H4 (cell line): ENCODE measurements at places on chromosomes 16 and 17. TPM values are rescaled to one million over a fixed set of nuclear protein-coding genes. Genes with fewer than 3 reads are reported as not detected.

- DNase-seq, result no peak
Observed at GRCh38 chr16:10883004-10883403, 6.0 kb downstream of the CIITA start.

GRCh38 chr17:5694551-5694950, 110.2 kb upstream of the NLRP1 start:
- DNase-seq, result no peak

- DNase-seq, result no peak
Observed at GRCh38 chr16:57846078-57846697, 43.9 kb upstream of the KIFC3 start.

- DNase-seq, result no peak
Observed at GRCh38 chr16:53132406-53132805, 77.6 kb downstream of the CHD9 start.

DNA sequence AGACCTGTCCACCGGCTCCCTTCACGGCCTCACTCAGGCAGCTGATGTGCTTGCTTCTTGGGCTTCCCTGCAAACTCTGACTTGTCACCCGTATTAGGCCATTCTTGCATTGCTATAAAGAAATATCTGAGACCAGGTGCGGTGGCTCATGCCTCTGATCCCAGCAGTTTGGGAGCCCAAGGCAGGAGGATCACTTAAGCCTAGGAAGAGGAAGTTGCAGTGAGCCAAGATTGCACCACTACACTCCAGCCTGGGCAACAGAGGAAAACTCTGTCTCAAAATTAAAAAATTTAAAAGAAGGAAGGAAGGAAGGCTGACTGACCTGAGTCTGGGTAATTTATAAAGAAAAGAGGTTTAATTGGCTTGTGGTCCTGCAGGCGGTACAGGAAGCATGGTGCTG, 17.0 kb downstream of the SOST start:
- no peak for DNase-seq

DNA sequence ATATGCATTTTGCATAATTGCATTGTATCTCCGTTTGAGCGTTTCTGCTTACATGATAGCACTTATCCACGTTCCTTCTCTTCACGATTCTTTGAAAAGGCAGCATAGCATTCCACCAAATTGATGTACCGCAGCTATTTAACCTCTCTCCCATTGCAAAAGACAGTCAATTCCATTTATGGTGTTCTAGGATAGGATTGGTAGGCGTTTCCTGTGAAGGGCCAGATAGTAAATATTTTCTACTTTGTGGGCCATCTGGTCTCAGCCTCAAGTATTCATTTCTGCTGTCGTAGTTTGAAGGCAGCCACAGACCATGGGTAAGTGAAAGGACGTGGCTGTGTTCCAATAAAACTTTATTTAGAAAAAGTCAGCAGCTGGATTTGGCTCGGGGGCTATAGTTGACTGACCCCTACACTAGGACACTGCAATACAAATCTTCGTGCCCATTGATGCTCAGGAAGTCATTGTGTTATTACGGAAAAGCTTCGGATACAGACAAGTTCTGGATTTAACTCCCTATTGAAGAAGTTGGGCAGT, 10.1 kb downstream of the SNX29 start:
- no peak for DNase-seq

- no peak for DNase-seq
Observed at GRCh38 chr16:27718201-27719105, 168.5 kb downstream of the KATNIP start.

GRCh38 chr17:4527566-4528125, 27.5 kb downstream of the MYBBP1A start:
- DNase-seq, result no peak

The ICAM2 gene
- 0.14 TPM in 1 of 2 replicates, not detected in the other for total RNA-seq

The C16orf54 gene
- 3.5 and 4.6 TPM in 2 replicates for total RNA-seq
